ENCODE measurements at places on chromosomes 4 and X. TPM values are rescaled to one million over a fixed set of nuclear protein-coding genes. Genes with fewer than 3 reads are reported as not detected.
A peak's percentile ranks its signal among the peaks of the same experiment; 100 is the strongest.

The CXCR3 gene
- 19.5 TPM for total RNA-seq

The SPANXD gene
- not detected for total RNA-seq

The STAP1 gene
- total RNA-seq, result 3.6 TPM

The SMR3B gene
- total RNA-seq, result not detected

The SCRG1 gene
- not detected for total RNA-seq

The GABRE gene
- total RNA-seq, result not detected

The PLAC1 gene
- total RNA-seq, result not detected

The STEEP1 gene
- 27.0 TPM for total RNA-seq

The HTR2C gene
- total RNA-seq, result not detected

The ODAPH gene
- not detected for total RNA-seq

The KLB gene
- not detected for total RNA-seq

The KCNE5 gene
- not detected for total RNA-seq

The MAP3K15 gene
- total RNA-seq, result 0.14 TPM

The JAKMIP1 gene
- 2.0 TPM for total RNA-seq

DNA sequence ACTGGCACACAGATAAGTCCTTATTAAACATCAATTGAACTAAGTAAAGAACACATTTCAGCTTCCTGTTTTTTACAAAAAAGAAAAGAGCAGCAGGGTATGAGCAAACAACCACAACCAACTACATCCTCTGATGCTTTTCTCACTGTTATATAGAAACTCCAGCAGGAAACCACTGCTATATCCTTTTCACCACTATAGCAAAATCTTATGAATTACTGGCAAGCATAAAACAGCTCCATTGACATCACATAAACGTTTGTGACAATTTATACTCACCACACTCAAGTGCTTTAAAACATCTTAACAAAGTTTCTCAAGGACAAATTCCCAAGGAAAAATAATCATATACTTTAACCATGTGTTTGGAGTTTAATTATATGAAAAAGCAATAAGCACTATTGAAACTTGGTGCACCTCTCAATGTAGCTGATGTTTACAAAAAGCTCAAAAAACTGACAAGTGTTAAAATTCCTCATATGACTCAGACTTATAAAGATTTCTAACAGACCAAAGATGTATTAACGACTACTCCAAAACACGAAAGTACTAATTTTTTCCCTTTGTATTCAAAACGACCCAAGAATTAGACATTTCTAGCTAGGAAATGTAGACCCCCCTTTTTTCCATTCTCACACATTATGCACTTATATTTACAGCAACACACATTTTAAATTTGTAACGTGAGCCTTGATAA lies 12.9 kb downstream of the GPRIN3 start:
- DNase-seq, result no peak

- DNase-seq, result no peak
Observed at GRCh38 chrX:109848461-109849050, 115.5 kb upstream of the ACSL4 start.

- no peak for DNase-seq
Observed at GRCh38 chr4:111127841-111128240, 505.0 kb upstream of the PITX2 start.

- DNase-seq, result no peak
Observed at GRCh38 chr4:124753941-124754581, 41.5 kb upstream of the ANKRD50 start.

- DNase-seq, result no peak
Observed at GRCh38 chr4:101027721-101028120, 319.6 kb downstream of the PPP3CA start.

GRCh38 chr4:153763404-153763803 lies 3.6 kb upstream of the RNF175 start:
- DNase-seq, result no peak

GRCh38 chrX:1610166-1610565 lies 4.7 kb upstream of the ASMT start:
- DNase-seq, result no peak

DNA sequence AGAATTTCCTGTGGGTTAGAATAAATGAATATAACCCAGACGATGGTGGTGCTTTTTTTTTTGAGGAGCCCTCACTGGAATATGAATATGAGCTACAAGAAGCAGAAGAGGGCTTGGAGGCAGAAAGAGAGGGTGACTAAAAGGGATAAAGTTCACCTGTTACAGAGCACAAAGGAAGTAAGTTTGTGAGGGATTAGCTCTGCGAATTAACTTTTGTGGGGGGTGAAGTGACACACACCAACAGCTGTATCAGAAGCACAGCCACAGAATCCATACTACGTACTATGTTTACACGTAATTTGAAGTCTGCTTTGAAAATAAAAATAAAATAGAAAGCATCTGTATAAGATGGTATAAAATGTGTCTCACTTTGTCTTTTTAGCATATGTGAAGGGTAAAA lies 963.6 kb upstream of the DIAPH2 start:
- DNase-seq, result no peak

GRCh38 chr4:56185901-56186300 lies 201.4 kb downstream of the AASDH start:
- no peak for DNase-seq

- no peak for DNase-seq
Observed at GRCh38 chr4:5979981-5980380, 38.2 kb downstream of the C4orf50 start.

GRCh38 chr4:10971800-10972401 lies 287.3 kb upstream of the CLNK start:
- DNase-seq, result no peak

- no peak for DNase-seq
Observed at GRCh38 chr4:66229885-66230284, 559.6 kb upstream of the EPHA5 start.

DNA sequence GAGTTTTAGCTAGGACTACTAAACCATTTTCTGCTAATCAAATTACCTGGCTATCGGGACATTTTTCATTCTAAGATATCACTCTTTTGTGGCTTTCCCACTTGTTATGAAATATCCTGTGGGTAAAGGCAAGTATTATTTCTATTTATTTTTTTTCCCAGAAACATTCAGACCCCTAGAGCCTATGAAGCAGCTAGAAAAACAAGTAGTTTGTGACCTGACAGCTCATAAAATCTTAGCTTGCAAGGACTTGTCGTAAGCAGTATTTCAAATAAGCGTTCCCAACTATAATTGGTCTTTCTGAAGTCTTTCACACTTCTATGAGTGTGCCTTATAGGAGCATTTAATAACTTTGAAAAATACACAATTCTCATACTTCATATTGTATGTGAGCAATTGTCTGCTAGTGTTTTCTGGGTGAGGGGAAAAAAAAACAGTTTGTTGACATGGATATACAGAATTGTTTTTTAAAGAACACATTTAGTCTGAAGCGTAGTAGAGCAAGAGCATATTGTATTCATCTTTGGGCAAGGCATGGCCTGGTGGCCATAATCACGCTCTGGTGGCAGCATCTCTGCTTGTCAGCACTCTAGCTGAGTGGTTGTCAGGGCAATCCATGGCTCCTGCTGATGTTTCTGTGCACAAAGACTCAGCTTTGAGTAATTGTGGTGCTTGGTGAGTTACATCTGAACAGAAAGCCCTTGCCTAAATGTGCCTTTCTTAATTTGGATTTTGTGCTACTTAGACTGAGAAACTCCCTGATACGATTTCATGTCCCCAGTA lies 2.6 kb downstream of the MCUB start:
- no peak for DNase-seq

- DNase-seq, result no peak
Observed at GRCh38 chr4:112173593-112174558, 28.6 kb downstream of the FAM241A start.

DNA sequence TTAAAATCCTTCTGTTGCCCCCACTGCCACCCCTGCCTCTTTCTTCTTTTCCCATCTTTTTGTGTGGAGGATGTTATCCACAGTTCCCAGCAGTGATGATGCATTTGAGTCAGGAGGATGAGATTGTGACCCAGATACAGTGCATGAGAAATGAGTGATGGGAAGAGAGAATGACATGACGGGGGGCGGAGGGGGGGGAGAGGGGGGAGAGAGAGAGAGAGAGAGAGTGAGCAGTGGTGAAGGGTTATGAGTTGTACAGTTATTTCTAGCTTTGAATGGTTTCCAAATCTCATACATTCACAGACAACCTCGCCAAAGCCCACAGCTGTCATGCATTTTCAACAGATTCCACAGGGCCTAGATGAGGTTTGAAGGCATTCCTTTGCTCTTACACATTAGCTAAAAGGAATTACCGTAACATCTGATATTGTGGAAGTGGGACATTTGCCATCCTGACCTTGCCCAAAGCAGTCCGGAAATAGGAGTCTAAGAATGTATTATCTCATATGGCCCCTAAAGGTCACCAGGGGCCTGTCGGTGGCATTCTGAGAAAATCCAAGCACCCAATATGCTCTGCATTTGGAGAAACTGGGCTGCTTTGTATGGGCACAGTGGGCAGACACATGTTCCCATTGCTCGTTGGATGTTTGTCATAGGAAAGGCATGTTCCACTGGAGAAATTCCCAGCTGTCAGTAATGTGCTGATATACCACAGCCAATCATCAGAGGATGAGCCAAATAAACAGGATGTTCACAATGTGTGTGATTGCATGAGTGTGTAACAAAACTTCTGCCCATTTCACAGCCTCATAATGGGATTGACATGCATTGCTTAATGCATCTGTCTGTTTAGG lies 435.8 kb downstream of the SPRY1 start:
- DNase-seq, result no peak

GRCh38 chr4:102259081-102259480 lies 86.2 kb downstream of the SLC39A8 start:
- no peak for DNase-seq

DNA sequence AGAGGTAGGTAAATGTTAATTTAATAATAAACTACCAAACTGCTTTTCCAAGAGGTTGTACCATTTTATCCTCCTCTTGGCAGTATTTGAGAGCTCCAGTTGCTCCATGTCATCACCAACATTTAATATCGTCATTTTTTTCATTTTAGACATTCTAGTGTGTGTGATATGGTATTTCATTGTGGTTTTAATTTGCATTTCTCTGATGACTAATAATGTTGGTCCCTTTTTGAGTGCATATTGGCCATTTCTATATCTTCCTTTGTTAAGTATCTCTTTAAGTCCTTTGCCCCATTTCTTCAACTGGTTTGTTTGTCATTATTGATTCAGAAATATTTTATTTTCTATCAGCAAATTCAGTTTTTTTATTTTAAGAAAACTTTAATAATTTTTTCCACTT lies 88.8 kb downstream of the MAPK10 start:
- DNase-seq, result no peak

DNA sequence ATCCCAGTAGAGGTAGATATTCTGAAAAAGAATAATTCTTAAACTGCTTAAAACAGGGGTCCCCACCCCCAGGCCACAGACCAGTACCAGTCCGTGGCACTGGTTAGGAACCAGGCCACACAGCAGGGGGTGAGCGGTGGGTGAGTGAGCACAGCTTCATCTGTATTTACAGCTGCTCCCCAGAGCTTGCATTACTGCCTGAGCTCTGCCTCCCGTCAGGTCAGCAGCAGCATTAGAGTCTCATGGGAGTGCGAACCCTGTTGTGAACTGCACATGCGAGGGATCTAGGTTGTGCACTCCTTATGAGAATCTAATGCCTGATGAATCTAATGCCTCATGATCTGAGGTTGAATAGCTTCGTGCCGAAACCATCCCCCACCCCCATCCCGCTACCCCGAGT lies 76.8 kb downstream of the FAM114A1 start:
- DNase-seq, result no peak

DNA sequence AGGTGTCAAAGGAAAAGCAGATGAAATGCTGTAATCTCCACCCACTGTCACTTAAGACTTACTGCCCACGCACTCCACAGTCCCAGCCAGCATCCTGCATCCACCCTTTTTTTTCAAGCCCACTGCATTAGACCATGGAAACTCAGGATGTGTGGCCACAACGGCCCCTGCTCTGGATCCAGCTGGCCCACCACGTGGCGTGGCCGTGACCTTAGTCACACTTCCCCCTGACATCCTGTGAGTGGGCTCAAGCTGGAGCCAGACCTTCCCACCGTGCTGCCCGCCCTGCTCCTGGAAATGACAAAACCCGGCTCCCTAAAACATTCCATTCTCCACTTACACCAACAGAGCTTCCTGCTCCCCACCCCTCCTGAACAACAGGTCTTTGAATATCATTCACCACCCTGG lies 588.3 kb upstream of the DIPK2B start:
- no peak for DNase-seq

DNA sequence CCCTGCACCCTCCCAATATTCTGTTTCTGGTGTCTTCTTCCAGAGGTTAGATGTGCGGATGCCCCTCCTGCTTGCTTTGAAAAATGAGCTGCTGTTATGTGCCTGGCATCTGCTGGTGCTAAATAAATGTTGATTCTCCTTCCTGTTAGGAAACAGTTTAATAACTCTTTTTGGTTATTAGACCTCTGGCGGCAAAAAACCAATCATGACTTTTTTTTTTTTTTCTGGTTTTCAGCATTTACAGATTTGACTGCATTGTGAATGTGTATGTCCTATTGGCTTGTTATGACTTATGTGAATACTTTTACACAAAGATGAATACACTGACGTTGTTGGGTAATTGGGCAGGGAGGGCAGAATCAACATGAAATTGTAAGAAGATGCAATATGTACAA lies 13.6 kb upstream of the TMEM156 start:
- DNase-seq, result peak; percentile 63

DNA sequence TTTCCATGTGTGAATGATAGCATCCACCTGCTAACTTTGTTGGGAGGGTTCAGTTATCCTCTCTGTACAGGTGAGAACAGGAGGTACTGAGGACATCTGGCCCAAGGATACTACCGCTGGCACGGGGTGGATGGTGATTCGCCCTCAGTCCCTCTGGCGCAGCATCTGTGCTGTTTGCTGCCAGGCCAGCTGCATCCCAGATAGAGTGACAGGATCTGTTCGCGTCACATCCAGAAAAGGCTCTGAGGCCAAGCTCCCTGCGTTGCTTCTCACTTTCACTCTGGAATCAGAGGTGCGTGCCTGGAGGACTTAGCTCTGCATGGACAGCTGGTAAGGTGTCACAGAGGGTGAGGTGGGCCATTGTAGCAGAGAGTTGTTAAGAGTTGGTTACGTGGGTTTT lies 95.4 kb downstream of the TBL1X start:
- DNase-seq, result no peak

DNA sequence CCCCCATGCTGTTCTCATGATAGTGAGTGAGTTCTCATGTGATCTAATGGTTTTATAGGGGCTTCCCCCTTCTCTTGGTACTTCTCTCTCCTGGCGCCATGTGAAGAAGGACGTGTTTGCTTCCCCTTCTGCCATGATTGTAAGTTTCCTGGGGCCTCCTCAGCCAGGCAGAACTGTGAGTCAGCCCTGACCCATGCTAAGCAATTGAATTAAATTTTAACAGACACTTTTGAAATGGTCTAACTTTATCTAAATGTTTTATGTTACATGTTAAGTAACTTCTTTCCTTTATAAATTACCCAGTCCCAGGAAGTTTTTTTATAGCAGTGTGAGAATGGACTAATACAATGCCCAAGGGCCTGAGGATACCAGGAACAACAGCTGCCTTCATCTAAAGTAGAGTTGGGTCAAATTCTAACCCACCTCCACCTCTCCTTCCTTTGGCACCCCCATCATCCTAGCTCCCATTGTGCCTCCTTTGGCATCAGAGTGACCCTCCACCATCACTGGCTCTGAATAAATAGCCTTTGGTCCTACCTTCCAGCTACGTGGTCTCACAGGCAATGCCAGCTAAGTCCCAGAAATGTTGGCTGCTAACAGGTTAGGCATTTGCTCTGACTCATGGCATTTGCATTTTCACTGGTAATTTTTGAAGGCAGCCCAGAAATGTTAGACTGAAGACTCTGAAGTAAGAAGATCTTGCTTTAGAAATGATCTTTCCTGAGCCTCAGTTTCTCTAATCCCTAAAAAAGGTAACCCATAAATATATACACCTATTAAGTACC lies 182.1 kb downstream of the MOSPD2 start:
- DNase-seq, result no peak
